ENCODE measurements at places on chromosomes 16 and 17.

GRCh38 chr17:41013606-41014005, 4.7 kb upstream of the KRTAP3-1 start:
- DNase-seq, result no peak

DNA sequence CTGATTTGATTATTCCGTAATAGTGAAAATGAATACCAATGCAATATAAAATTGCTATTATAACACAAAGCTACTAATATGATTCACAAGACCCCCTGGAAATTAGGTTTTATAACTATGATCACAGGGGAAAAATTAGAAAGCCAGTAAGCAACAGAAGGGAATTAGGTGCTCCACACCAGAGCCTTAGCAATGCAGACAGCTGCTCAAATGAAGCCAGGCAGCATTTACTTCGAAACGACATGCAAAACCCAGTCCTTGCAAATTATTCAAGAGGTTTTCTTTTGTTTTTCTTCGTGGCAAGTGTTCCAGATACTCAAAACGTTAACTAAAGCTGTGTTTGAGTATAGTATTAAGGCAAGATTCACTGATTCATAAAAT, 47.9 kb downstream of the TOX3 start:
- no peak for DNase-seq

DNA sequence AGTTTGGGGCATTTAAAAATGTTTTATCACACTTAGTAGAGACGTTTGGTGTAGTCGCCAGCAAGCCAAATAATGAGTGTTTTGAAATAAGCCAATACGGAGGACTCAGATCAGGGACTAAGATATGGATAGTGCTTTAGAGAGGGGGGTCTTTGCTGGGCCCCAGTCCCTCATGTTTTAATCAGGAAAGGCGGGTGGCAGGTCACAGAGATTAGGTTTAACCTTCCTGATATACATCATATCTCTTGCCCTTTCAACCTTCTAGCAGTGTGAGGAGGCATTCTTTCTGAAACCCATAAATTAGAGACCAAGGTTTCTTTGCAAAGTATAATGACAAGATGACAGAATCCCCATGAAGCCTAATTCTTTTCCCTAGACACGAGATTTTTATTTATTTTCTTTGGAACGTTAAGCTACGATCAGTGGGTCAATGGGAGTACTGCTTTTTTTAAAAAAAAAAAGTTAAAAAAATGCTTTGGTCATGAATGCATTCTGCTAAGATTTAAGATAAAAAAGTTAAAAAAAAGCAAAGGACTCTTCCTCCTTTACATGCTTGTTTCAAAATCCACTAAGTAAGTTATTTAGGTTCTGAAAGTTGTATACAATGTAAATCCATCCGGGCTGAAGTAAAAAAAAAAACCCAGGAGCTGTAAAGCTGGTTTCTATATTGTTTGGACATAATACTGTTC, 572.1 kb upstream of the SALL1 start:
- DNase-seq, result no peak

GRCh38 chr17:67648032-67648905, 69.5 kb upstream of the NOL11 start:
- DNase-seq, result no peak

DNA sequence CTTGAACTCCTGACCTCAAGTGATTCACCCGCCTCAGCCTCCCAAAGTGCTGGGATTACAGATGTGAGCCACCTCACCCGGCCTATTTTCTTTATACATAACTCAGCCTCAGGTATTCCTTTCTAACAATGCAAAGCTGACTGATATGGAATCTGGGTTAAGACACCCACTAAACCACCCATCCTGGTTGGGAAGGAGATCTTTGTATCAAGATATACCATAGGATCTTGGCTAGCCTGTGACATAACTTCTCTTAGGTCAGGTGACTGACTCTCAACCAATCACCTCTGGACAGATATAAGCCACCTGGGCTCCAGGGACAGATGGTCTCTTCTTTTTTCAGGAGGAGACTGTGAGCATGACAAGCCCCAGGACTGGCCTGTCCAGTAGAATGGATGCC, 51.2 kb upstream of the NKD1 start:
- no peak for DNase-seq

- no peak for DNase-seq
These were observed 2.2 kb downstream of the TMEM132E start for GRCh38 chr17:34581446-34582184.

- DNase-seq, result no peak
These were observed 497 bp downstream of the BCL7C start for GRCh38 chr16:30893417-30893743.

- DNase-seq, result no peak
These were observed at the start of gene EXOC3L1 for GRCh38 chr16:67190041-67190440. EXOC3L1 (minus strand) TSS chr16:67190136; CDS start chr16:67189676, 460 bp downstream.

Data from CD4-positive, alpha-beta T cell (primary cell).